ENCODE measurements at places on chromosomes 3 and 15.

DNA sequence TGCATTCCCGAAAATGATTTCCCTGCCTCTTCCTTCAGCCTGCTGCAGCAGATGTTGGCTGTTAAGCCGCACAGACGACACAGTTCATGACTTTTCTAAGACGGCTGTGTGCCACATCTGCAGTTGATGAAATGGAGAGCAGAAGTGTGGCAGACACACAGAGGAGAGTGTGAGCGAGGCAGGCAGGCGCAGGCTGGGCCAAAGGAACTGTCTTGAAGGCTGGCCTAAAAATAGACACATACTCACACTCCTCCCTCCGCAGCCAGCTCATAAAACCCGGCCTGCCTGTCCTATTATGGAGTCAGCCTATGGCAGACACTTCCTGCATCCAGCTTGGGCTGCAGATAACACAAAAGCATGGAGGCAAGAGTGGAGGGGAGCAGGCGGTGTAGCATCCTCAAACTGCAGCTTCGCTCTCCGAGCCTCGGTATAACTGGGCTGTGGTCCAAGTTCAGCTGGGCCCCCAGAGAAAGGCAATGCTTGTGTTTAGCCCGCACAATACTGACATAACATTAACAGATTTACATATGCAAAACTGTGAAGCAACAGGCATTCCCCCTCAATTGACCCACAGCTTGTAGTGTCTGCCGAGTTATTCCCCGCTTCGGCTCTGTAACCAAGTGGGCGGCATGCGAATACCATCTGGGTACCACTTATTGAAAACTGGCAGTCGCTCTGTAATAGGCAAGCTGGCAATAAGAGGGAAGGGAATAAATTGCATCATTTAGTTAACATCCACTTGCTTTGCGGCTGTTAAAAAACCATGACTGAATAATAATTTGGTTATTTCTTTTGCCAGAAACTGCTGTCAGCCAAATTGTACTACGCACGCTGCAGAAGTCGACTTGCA lies 40.8 kb downstream of the FOXP1 start:
- DNase-seq, result peak; percentile 45

DNA sequence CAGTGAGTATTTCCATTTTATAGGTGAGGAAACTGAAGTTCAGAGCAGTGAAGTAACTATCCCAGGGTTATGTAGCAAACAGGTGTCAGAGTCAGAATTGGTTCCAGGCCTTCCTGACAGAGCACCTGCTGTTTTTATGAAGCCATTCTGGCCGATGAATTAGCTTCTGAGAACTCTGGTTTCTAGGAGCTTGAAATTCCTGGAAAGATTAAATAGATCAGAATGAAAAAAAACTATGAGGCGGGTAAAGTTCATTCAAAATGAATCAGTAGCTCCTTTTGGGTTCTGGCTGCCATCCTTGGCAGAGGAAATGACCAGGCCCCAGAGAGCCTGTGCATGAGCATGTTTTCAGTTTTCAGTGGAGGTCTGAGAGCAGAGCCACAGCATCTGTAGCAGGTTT lies 59.3 kb upstream of the CFAP161 start:
- no peak for DNase-seq

GRCh38 chr3:1292571-1293071 lies 199.8 kb downstream of the CNTN6 start:
- no peak for DNase-seq

DNA sequence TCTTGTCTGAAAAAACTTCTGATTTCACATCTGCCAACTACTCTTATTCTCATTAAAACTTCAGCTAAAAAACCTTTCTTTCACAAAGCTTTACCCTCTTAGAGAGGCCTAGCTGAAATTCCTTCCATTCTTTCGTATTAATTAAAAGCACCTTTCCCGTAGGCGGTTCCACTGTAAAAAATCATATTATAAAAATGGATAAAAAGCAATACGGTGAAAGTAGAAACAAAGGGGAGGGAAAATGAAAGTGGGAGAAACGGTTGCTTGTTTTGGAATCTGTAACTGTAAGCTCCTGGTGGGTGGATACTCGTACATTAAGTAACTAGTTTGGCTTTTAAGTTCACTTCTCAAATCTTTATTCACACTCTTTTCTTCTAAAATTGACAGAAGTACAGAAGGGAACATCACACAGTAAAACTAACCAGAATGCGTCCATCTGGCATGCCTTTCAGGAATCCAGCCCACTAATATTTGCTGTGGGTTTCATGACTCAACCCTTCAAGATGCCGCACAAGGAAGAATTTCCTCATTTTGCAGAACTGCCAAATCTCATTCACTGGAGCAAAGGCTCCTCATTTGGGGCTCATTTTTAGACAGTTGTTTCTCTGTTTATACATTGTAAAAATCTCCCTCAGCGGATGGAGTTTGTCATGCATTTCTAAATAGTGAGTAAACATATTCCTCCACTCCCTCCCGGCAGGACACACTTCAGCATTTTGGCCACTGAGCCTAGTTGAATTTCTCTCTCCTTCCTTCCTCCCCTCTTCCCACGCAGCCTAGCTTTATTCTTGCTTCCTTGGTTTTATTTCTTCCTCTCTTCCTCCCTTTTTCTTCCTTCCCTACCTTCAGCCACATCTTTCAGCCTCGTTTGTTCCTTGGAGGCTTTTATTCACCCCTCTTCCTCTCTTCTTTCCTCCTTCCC lies 419.5 kb upstream of the NAALADL2 start:
- DNase-seq, result no peak

GRCh38 chr3:143914257-143914656 lies 57.4 kb upstream of the DIPK2A start:
- DNase-seq, result no peak

DNA sequence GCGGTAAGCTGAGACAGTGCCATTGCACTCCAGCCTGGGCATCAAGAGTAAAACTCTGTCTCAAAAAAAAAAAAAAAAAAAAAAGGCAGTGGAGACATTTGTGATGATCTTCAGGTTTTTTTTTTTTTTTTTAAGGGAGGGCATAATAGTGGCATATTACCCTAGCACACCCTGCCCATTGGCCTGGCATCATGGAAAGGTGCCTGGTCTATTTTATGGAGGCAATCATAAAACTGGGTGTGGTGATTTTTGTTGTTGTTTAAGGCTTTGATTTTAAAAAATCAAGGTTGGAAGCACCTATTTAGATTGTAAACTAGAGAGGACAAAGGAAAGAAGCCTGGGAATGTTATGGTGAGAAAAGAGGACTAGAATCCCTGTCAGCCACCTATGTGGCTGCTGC lies 6.0 kb downstream of the IQGAP1 start:
- no peak for DNase-seq

DNA sequence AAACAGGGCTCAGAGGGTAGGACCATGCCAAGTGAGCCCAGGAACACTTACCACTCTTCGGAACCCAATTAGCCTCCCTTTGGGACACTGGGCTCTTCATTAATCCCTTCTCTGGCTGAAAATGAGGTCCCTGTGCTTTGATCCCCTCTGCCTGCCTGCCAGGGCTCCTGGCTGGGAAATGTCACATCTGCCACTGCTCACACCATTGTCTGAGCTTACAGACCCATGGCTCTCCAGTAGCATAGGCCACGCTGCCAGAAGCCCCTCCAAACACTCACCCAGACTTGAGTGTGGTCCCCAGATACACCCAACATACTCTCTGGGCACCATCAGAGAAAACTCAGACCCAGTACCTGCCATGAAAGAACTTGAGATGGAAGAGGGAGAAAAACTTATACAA lies 287.3 kb downstream of the XXYLT1 start:
- no peak for DNase-seq

DNA sequence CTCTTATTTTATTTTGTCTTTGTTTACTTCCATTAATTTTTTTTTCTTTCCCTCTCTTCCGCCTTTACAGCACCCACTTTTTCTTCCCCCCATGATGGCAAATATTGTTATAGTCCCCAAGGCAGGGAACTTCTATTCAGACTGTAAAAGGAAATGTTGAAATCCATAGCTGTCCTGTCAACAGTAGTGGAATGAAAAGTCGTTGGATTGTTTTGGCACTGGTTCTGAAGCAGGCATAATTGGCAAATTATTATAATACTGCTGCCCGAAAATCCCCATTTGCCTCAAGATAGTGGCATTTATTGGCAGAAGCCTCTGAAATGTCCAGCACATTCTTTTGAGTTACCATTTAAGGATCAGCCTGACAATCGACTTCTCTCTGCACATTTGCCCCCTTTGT lies 150.6 kb downstream of the TPRG1 start:
- DNase-seq, result no peak

DNA sequence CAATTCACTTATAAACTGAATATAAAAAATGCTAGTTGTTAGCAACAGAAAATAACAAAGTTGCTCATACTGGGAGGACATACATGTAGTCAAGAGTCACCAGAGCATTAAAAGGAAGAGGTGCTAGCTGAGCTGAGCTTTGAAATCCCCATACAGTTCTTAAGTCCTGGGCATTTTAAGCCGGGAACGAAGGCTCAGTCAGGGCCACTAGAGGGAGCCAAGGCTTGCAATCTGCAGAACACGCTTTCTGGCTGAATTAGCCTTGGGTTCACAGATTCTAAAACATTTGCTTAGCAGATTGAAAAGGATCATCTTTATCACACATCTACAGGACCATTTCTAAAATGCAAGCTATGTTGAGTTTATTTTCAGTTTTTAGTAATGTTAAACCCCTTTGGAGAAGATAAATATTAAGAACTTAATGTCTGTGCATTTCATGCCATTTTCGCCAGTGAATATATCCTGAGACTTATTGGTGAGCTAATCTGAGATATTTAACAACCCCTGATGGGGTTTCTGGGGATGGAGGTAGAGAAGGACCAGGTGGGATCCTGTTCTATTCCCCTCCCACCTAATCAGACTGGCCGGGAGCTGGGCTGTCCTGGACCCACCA lies 26.3 kb upstream of the MNS1 start:
- DNase-seq, result peak; percentile 3

GRCh38 chr15:85100186-85100937 lies 118.7 kb downstream of the PDE8A start:
- DNase-seq, result no peak

- DNase-seq, result no peak
Measured at GRCh38 chr3:134351427-134351826, 22.8 kb downstream of the AMOTL2 start.

GRCh38 chr15:62249501-62249900 lies 84.4 kb upstream of the C2CD4B start:
- no peak for DNase-seq

DNA sequence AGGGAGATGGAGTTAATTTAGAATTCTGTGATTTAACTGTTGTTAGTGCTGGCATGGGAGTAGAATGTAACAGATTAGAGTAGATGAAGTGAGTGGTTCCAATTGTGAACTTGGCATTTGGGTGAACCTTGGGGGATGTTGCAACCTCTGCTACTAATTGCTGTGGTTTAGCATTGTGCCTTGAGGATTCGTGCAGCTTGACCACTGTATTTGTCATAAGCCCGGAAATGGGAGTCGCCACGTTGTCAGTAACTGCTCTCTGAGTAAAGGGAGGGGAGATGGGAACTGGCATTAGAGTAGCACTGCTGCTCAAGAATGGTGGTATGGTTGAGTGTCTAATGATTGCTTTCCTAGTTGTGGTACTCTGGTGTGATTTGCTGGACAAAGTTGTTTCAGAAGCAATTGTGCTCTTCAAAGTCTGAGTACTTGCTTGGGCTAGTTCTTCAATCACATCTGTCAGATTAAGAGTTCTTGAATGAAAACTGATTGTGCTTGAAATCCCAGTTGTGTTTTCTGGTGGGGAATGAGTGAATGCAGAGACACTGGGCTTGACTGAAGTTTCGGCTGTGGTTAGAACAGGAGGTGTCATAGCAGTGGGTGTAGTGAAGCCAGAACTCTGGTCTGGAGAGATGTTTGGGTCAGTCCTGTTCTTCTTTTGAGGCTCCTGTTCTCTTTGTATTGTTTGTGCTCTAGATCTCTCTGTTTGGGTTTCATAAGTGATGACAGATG lies 15.4 kb downstream of the IGSF10 start:
- DNase-seq, result no peak

GRCh38 chr15:101451846-101452245 lies 37.7 kb downstream of the PCSK6 start:
- no peak for DNase-seq

DNA sequence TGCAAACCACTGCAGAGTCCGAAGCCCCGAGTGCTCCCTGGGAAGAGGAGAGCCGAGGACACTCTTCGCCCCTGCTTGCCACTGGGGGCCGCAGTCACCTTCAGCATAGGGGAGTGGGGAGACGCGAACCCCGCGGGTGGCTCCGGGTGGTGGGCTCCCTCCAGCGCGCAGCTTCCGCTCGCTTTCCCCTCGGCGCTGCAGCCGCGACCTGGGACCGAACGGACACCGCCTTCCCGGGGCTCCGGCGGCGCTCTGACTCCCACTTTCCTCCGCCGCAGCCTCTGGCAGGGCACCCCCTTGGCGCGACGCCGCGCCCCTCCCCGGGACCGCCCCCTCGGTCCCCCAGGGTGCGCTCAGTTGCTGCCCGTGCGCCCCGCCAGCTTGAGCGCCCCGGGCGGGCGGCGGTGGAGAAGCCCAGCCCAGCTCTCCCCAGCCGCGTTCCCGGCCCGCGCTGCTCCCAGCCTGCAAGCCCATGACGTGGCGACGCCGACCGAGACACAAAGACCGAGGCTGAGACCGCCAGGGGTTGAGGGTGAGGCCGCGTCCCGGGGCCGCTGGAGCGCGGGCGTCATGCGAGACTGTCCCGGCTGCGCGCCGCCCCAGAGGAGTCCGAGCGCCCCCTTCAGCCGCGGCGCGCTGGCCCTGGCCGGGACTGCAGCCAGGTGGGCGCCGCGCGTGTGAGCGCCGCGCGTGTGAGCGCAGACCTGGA lies at the start of gene MINAR1:
TSS of gene MINAR1 (plus strand) at position 701 of the 709 bp plus-strand sequence. CDS start 23,812 bp downstream, outside the sequence.
- DNase-seq, result no peak

GRCh38 chr3:170602556-170602955 lies 16.7 kb upstream of the SLC7A14 start:
- DNase-seq, result no peak

- DNase-seq, result no peak
Measured at GRCh38 chr15:82106679-82107078, 60.9 kb upstream of the MEX3B start.

DNA sequence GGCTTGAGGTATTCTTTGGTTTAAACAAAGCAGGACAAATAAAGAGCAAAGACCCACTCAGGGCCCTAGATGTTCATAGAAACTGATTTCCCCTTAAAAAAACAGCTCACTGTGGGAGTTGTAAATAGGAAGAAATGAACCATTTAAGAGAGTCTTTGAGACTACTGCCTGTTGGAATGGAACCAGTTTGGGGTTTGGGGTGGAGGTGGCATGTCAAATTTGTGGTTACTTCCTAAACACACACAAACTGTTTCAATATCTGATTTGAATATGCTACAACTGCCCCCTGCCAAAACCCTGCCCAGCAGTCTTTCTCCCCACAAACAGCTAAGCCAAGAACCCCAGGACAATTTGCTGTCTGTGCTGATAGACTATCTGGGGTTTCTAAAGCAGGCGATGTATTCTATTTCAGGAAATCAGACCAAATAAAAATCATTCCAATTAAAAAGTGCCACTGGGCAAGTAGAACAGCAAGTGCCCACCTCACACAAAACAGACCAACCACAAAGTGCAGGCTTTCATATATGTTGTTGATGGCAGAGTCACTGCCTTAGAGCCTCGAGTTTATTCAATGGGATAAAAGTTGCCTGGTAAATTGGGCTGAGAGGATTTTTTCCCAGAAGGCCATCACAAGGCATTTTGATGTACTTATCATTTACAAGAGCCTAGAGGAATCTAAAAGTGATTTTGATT lies 293.9 kb upstream of the PROK2 start:
- no peak for DNase-seq

GRCh38 chr3:171508676-171509075 lies 48.5 kb upstream of the TNIK start:
- DNase-seq, result no peak
